Activated effector memory CD4-positive, alpha-beta T cell treated with anti-CD3 and anti-CD28 coated beads, Interleukin-2, amount 50 U/mL, for 16 hours (primary cell): ENCODE measurements at places on chromosomes 7 and 10.

- DNase-seq = no peak
Observed at GRCh38 chr7:120274482-120274881, 1.5 kb downstream of the KCND2 start.

DNA sequence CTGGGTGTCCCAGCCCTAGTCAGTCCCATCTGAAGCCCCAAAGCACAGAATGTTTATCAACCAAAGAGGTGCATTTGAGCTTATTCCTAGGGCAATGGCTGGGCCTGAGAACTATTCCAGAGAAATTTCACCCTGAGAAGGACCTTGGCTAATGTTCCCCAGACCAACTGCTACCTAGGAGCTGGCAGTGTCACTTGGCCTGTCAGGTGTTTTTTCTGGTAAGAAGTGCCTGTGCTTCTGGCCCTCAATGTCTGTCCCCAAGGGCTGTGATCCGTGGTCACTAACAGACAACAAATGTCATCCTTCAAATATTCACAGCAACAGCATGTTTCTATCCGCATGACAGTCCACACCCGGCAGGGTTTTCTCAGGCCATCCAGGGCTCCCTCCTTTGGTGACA lies 209.3 kb upstream of the FRMD4A start:
- no peak for DNase-seq

GRCh38 chr7:105675934-105676371 lies 94.7 kb upstream of the EFCAB10 start:
- DNase-seq = peak; percentile 85

GRCh38 chr10:29304264-29304994 lies 15.6 kb downstream of the LYZL1 start:
- DNase-seq = no peak

DNA sequence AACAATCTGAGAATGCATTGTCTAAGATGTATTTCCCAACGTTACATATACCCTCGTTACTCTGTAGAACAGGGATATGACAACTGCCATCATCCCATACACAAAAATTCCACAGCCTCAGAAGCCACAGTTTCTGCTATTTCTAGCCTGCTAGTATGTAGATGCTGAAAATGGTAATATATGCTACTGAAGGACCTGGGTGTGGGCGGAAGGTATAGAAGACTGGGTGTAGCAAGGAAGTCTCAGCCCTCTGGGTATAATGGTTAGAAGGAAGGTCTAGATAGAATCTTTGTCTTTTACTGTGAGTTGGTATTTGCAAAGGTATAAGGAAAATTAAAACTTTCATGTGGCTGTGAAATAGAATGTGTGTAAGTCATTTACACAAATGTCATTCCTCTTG lies 79.2 kb upstream of the HPS1 start:
- DNase-seq = no peak

DNA sequence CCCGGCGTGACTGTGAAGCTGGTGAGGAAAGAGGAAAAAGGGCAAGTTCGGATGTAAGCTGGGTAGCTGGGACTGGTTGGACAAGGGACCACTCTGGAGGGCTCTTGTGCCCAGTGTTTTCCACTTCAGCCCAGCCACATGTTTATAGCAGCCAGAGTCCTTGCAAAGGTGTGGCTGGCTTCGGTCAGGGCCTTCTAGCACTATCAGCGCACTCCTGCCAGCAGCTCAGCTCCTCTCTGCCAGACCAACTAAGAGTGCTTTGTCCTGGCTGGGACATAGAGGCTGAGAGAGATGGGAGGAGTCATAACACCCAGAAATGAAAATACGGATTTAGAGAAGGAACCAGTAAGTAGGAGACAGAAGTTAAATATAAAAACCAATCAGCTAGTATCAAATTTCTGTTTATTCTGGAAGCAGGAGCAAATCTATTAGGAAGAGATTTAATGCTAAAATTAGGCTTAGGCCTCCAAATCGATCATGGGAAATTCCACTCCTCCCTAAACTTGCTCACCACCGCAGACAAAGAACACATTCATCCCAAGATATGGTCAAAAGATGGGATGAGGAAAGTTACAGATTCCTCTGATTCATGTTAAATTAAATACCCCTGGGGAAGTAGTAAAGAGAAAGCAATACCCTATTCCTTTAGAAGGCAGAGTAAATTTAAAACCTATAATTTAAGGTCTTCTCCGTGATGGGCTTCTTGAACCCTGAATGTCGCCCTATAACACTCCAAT lies 135.0 kb downstream of the RALA start:
- DNase-seq = no peak

- DNase-seq = no peak
Observed at GRCh38 chr7:90432752-90433151, 29.5 kb downstream of the CLDN12 start.

DNA sequence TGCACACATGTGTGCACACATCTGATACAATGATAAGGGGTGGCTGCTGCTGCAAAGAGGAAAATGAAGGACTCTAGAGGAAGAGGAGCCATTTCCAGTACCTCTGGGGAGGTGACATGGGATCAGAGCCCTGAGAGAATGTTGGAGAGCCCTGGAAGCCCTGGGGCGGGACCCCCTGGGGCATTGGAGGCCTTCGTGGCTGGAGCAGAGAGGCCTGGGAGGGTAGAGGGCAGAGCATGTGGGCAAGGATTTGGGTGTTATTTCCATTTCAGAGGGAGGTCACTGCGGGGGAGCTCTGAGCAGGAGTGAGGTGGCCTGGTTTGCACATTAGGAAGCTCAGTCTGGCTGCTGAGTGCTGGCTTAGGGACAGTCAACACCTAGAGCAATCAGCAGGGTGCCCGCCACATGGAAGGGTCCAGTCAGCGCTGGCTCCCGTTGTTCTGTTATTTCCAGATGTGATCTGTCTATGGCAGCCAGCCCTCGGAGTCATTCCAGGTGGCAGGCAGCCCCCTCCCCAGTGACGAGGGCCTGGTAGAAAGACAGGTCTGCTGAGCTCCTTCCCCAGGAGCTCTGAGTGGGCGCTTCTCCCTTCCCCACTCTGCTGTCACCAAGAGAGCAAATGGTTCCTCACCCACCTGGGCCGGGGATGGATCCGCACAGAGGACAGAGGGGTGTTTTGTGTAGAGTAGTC lies 24.1 kb upstream of the BTBD16 start:
- DNase-seq = no peak

DNA sequence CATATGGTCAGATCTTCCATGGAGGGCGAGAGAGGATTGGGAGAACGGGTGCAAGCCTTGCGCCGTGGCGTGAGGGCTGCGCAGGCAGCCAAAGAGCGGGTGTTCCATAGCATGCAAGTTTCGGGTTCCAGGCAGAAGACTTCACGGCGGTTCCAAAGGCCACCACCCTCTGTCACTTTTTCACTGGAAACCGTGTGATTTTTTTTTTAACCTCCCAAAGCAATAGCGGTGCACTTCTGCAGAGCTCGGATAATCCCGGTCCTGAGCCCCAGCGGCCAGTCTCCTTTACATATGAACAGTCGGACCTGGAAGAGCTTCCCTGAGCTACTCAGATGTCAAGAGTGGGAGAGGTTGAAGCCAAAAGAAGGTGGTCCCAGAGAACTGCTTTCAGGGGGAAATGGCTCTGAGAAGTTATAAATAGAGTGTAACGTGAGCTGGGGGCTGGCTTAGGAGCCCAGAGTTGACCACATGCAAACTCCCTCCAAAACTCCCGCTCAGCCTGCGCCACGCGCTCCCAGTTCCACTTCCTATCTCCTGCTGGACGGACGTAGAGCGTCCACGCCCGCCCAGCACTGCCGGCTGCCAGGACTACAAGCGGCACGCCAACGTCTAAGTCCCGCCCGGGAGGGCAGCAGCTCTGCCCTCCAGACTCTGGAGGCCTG lies at the start of gene MEOX2:
Gene MEOX2 (minus strand): TSS at position 389 of the 662 bp plus-strand sequence. CDS start 281 bp downstream, at position 108.
- DNase-seq = no peak

DNA sequence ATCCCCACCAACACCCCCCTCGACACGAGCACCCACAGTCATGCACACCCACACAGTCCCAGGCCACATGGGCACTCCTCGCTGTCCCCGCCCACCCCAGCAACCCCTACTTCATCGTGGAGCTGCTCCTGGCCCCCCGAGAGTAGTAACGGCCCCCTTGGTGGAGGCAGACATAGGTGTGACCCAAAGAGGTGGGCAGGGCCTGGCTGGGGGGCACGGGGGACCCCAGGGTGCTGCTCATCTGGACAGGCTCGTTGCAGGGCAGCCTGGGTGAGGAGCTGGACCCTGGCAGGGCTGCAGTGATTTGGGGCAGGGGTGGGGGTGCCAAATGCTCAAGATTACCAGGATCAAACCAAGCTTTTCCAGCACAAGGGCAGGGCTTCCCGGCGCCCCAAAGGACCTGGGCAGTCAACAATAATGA lies 42.4 kb upstream of the ZMIZ1 start:
- peak; percentile 33 for DNase-seq
